ENCODE measurements at places on chromosomes 5 and 9.

GRCh38 chr9:97484134-97484533, 17.3 kb upstream of the TMOD1 start:
- DNase-seq = no peak

DNA sequence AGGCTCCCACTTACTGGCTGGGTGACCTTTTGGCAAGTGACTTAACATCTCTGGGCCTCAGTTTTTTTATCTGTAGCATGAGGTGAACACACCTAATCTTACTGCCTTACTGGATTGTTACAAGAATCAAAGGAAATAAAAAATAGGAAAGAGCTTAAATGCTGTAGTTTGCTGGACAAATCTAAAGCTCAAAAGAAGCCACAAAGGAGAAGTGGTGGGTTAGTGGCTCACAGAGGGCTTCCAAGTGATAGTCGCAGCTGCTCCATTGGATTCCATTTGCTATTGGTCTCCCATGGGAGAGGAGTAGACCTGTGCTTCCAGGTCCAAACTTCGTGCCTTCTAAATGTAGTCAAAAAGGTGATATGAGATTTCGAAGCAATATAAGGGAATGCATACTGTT, 123.6 kb downstream of the SEMA6A start:
- DNase-seq = no peak

DNA sequence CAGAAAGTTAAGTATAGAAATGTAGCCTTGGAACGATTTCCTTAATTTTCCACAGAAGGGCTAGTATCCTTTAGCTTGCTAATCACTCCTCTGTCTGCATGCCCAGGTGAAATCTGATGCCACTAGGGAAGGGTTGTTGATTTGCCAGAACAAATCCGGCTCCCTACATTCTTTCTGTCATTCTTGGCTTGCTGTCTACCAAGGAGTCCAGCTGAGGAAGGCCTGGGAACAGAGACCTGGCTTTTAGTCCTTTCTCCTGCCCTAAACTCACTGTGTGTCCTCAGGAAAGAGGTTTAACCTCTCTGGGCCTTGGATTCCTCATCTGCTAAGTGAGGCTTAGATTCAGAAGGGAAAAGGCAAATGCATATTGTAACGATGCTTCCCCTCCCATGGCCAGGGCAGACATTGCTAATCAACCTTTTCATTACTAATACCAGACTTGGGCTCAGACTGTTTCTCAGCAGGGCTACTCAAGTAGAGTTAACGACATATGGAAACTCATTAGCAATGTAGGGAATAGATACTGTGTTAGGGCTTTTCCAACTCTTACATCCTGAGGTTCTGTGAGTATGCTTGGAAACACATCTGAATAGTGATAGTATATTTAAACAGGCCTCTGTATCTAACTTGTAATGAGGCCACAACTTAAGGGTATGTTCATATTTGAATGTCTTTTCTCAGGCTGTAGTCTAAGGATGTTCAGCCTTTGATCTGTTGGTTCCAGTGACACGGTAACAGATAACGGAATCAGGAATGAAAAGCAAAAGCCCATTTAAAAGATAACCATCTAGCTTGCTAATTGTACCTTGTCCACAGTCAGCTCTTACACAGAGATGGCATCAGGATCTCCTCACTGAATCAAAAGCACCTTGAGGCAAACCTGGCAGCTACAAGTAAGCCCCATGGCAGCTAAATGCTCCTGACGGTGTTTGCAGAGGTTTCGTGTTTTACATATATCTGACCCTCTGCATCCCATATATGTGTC, 4.1 kb downstream of the GALNT10 start:
- peak; percentile 73 for DNase-seq

- DNase-seq = peak; percentile 6
Measured at GRCh38 chr9:117411547-117411946, 3.3 kb downstream of the ASTN2 start.
